ENCODE measurements at places on chromosomes 2 and 18.

DNA sequence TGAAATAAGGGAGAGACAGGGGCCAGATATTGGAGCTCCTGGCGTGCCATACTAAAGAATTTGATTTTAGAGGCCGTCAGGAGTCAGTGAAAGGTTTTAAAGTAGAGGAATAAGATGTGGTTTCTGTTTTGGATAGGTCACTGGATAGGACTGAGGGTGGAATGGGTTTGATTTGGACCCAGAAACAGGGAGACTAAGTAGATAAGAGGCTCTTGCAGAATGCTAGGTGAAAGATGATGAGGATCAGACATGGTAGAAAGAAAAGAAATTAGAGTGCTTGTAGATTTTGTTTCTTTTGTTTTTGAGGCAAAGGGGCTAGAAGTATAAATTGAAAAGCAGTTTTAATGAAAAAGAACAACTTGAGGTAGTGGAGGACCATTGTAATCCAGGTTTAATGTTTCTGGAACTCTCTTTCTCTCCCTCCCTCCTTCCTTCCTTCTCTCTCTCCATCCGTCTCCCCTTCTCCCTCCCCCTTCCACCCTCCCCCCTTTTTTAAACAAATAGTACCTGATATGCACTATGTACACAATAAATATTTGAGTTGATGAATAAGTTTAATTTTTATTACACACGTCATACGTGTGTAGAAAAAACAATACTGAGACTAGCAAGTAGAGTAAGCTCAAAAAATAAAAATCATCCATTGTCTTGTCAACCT is 1.9 kb downstream of the NDUFV2 start:
- DNase-seq, result no peak

DNA sequence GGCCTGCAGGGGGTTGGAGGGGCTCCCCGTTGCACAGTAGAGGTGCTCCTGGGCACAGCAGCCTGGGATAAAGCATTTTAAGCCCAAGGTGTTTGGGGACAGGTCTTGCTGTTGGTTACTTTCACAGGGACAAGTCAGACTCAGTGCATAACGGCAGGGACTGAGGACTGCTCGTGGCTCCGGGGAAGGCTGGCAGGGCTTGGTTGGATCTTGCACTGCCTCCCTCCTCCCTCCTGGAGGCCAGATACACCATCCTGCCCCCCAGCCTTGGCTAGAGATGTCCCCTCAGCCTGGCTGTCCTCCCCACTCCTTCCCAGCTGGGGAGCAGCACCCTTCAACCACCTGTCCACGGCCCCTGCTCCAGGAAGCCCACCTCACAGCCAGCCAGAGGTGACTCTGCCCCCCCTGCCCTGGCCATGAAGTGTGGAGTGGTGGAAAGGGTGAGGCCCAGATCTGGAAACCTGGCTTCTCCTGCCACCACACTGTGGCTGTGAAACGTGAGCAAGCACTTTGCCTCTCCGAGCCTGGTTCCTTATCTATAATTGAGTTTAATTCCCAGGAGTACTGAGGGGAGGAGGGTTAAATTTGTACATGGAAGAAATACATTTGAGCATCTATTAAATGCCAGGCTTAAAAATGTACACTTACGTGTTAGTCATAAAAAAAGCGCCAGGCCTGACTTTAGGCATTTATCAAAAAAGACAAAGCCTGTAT is 67.1 kb upstream of the TAF1B start:
- DNase-seq, result no peak

DNA sequence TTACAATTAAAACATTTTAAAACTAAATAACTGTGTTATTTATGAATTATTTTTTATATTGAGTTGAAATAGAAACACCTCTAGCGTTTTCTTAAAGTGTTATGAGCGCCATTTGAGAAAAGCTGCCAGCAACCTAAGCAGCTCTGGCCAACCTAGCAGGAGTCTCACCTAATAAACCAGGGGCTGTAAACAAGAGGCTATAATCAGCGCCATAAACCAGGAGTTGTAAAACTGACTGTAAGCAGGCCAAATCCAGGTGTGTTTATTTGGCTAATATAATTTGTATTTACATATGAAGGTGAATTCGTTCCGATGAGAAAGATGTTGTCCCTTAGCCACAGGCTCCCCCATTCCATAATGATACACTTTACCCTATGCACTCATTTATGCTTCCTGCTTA is 34.7 kb downstream of the LRRTM1 start:
- no peak for DNase-seq

DNA sequence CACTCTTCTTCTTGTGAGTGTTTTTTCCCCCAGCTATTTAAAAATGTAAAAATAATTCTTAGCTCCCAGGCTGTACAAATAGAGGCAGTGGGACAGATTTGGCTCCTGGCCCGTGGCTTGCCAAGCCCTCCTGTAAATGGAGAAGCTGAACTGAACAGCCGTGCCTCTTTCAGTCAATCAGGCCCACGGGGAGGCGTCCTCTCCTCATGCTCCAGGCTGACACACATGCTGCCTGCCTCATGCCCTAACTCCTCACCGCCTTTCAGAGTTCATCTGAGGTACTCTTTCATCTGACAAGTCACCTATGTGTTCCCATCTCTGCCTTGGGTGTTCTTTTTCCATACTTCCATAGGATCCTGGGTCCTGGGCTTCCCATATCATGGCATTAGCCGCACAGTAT is 58.9 kb downstream of the BMP10 start:
- DNase-seq, result no peak

- DNase-seq, result no peak
Measured at GRCh38 chr18:23101861-23102432, 33.3 kb upstream of the CABLES1 start.

- no peak for DNase-seq
Measured at GRCh38 chr18:36811955-36812354, 16.8 kb downstream of the TPGS2 start.

DNA sequence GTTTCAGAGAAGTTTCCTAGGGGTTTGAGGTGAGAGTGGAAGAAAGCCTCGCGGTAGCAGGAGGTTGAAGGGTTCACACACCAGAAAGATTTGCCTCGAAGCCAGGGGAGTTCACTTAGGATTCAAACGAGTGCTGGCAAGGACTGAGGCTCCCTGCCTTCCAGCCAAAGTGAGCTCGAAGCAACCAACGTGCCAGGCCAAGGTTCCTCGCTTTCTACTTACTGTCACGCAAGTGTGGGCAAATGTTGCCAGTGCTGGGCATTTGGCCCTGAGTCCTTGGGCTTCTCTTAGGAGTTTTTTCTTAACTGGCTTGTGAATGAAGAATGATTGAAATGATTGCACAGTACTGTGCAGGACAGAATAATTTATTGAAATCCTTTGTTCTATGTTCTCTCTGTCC is 53.6 kb downstream of the TMEM178A start:
- DNase-seq, result no peak

DNA sequence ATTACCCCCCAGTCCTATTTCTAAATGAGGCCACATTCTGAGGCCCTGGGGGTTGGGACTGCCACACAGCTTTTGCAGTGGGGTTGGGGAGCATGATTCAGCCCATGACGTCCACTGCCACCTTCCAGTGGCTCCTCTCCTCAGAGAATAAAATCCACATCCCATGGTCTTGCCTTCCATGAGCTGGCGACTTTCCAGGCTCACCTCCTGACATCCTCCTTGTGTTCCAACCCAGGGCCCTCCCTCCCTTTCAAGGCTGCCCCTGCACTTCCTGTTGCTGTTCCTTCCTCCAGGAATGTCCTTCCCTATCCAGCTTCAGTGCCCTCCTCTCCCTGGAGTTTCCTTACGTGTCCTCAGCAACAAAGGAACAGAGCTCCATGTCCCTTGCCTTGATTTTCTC is 187.3 kb upstream of the ID2 start:
- no peak for DNase-seq

DNA sequence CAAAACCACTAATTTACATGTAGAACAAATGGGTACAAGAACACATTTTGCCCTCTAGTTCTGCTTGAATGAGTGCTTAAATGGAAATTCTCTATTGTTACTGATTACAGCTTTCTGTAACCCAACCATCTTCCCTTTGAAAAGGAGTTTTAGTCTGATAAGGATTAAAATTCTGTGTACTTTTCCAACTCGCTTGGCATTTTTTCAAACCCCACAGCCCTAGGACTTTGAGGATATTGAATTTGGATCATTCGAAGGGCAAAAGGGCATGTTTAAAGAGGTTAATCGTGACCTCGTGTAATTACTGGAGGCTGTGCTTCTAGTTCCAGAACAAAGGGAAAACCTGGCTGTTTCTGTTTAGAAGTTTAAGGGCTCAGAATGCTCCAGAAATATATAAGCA is 432.3 kb downstream of the PID1 start:
- DNase-seq, result no peak

DNA sequence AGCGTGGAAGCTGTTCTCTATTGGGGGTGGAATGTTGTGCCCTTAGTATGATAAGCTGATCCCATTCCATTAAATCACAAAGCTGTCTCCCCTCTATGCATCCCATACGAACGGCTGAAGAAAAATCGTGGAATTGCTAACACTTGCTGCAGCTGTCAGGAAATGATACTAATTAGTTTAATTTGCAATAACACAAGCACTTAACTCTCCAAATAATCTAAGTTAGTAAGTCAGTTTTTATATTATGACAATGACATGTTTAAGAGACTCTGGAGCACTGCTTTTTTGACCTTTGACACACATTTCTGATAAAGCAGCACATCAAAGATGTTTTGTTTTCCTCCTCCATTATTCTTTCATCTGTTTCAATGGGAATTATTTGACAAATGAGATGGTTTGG is 123.7 kb upstream of the SATB2 start:
- no peak for DNase-seq

DNA sequence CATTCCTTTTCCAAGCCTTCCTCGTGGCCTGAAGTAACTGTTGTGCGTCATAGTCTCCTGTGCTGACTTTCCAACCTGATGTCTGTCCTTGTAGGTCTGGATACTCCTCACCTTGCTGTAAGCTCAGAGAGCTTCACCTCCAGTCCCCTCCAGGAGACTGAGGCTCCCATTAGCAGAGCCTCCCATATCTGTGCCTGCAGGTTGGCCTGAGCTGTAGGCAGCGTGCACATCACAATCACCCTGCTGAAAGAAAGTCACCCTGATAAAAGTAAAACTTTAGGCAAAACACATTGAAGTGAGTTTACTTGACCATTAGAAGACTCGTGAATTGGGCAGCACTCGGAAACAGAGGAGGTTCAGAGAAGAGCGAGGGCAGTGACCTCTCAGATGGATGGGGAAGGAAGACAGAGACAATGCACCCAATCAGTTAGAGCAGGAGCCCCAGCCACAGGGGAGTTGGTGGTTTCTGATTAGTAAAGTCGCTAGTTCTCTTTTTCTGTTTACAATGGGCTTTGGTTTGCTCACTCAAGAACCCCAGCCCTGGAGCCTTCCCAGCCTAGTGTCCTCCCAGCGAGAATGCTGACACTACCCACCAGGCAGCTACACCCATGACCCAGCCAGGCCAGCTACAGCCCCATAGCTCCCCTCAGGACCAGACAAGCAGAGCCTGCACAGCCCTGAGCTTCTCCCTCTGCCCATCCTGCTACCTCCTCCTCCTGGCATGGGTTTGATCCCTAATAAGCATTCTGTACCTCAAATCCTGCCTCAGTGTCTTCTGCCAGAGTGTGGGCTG is 12.1 kb upstream of the TPO start:
- DNase-seq, result no peak

GRCh38 chr2:120852200-120852815 is 116.6 kb downstream of the GLI2 start:
- no peak for DNase-seq
